ENCODE measurements at places on chromosomes 11 and 22.
A peak's percentile ranks its signal among the peaks of the same experiment; 100 is the strongest.

- no peak for DNase-seq
These were observed 75.0 kb downstream of the ZC3H12C start for GRCh38 chr11:110168033-110168803.

- no peak for DNase-seq
These were observed 51.6 kb upstream of the SYN3 start for GRCh38 chr22:33109514-33110430.

GRCh38 chr11:110319501-110319900 is 23.1 kb upstream of the RDX start:
- DNase-seq, result no peak

- peak; percentile 41 for DNase-seq
These were observed 1152.4 kb downstream of the LRRC4C start for GRCh38 chr11:40306938-40307548.

DNA sequence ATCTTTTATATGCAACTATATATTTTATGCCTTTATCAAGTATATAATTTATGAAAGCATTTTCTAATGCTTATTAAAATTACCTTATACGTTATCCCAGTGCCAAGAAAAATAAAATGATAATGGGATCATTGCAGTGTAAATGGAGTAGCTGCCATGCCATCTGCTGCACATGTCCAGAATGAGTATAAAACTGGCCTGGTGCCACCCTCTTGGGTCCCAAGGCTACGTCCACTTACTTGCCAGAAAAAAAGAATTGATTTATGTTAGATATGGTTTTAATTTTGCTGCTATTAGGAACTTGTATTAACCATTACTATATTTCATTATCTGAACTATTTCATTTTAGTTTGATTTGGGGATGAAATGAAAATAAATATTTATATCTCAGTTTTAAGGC is 1127.1 kb upstream of the CNTN5 start:
- no peak for DNase-seq

- no peak for DNase-seq
These were observed 6.9 kb upstream of the CNTF start for GRCh38 chr11:58615559-58615958.

DNA sequence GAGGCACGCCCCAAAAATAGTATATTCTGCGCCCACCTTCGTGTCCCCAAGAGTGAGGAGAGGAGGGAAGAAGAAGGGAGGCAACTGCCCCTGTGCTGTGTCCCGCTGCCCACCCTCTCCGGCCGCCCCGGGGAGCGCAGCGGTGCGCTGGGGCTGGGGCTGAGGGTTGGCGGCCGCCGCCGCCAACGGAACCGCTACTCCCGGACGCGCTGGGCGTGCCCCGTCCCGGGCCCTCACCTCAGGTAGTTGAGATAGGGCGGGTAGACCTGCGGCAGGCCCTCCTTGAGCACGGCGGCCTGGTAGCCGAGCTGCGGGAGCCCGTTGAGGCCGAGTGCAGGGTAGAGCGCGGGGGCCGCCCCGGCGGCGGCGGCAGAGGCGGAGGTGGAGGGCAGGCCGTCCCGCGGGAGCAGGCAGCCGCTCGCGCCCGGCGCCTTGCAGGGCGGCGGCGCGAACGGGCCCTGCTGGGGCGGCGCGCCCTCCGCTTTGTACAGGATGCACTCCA is 2.4 kb downstream of the PGR start:
- DNase-seq, result no peak

- no peak for DNase-seq
These were observed 1078.0 kb downstream of the BRD1 start for GRCh38 chr22:48749555-48750227.

DNA sequence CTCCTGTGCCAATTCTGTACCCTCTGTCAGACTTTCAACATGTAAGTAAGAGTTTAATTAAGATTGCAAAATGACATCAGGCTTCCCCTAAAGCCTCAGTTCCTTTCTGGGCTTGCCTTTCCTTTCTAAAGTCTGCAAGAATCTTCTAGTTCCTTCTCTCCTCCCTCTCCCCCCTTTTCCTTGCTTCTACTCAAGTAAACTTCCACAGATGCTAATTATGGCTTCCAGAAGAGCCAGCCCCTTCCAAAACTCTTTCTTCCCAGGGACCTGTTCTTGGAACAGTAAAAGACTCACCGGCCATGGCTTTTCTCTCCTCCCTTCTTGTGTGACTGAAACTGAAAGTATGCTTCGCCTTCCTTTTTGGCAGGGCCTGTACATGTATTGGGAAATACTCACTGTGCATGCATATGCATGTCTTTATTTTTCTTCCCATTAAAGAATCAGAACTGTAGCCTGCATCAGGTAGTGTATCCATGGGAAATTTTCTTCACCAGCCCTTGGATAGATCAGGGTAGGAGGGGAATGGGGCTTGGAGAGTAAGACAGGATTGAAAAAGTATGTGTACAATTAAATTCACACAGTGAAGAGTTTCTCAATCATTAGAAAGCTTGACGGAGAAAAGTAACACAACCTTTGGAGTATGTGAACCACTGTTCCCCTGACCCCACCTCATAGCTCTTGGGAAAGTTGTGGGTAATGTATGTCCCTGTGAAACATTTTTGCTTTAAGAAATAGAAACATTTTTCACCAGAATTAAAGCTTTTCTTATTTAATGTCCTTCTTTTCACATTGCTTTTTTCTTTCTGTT is at the start of gene CASP1:
CASP1 (minus strand) TSS at position 332 of the 808 bp plus-strand sequence; CDS start at position 301, 31 bp downstream.
- DNase-seq, result peak; percentile 4

GRCh38 chr11:42012271-42012670 is 552.8 kb upstream of the LRRC4C start:
- DNase-seq, result no peak

- DNase-seq, result peak; percentile 89
These were observed 36.6 kb downstream of the GAS2 start for GRCh38 chr11:22703040-22703439.

DNA sequence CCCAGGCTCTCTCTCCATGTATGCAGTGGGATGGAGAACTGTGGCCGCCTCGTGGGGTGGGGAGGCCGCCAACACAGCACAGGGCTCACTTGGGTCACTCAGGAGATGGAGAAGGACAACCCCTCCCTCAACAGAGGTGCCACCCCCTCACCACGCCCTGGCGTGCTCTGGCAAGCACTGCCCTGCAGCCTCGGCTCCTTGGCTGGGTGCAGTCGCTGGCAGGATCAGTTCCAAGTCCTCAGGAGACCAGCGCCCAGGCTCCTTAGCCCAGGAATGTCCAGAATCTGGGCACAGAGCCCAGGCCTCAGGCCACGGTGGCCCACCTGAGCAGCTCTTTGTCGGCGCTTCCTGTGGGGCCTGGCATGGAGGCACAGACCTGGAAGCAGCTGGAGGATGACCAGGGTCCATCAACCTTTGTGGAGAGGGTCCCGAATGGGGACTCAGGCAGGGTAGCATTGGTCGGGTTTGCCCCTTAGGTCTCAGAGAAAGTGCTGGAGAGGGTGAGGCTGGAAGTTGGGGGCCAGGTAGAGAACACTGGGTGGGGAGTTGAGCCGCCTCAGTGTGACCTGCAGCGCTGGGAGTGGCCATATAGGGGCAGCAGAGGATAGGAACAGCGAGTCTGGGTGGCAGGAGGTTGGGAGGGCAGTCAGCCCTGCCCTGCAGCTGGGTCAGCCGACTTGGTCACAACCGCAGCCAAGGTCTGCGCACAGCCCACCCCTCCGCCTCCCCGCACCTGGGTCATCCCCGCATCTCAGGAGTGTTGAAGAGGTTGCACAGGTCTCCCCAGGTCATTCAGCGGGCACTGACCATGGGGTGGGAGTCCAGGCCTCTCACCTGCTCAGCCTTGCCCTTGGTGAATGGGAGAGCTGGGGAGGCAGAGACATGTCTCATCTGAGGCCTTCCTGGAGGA is 8.2 kb downstream of the SUSD2 start:
- peak; percentile 46 for DNase-seq

- no peak for DNase-seq
These were observed 5.2 kb upstream of the RAB3IL1 start for GRCh38 chr11:61922539-61922938.

DNA sequence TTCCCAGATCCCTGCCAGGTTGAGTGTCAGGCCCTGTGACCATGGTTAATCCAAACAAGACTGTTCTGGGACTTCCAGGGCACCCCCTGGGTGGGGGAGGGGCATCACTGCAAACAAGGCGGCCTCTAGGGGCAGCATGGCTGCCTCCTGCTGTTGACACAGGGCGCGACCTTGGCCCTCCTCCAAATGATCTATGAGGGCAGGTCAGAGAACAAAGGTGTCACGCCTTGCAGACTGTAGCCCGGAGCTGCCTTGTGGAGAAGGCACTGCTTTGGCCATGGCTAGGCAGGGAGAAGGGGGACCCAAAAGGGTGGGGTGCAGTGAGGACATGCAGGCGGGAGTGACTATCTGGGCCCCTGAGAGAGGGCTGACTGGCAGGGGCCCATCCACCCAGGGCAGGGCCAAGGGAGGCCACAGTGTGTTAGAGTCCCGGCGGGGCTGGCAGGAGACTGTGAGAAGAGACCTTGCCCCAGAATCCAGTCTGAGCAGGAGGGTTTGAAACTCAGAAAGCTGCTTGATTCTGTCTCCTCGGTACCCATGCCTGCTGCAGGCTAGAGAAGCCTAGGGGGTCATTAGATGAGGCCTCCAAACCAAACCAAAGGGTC is 35.6 kb downstream of the KCNC1 start:
- DNase-seq, result peak; percentile 26

DNA sequence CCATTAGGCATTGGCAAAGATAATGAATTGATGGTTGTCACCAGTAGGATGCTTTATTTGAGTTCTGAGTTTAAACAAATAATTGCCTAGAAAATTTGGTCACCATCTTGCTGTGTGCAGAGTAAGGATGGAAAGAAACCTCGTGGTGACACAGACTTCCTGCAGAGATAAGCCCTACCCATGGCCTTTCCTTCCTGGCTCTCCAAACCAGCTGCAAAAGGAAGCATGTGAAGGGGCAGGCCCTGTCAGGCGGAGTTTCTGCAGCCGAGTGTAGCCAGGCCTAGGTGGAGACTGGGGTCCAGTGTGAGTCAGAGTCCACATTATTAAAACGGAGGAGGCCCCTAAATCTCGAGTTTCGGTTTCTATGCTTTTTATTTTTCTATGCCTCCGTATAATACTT is 83.1 kb upstream of the ADSL start:
- DNase-seq, result no peak

DNA sequence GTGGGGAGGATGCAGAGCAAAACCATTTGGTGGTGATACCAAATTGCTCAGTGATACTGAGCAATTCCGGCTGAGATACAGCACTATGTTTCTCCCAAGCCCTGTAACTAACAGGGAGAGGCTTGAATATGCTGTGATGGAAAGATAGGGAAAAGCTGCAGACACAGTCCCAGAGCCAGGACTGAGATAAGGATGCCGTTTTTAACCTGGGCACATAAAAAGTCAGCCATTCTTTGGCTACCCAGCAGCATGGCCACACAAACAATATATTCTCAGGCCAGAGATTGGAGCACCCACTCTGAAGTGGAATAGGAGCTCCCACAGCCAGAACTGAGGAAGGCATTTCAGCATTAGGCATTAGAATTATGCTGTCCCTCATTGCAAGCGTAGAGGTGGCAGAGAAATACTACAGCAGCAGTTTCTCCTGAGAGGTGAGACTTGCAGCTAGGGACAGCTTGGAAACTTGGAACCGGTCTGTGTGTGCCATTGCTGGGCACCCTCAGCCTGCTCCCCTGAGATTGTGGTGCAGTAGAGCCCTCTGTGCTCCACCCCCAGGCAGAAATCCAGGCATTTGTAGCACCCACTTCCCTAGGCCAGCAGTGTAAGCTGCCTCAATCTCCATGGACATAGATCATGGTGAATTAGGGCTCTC is 346.5 kb downstream of the TMEM135 start:
- DNase-seq, result no peak

DNA sequence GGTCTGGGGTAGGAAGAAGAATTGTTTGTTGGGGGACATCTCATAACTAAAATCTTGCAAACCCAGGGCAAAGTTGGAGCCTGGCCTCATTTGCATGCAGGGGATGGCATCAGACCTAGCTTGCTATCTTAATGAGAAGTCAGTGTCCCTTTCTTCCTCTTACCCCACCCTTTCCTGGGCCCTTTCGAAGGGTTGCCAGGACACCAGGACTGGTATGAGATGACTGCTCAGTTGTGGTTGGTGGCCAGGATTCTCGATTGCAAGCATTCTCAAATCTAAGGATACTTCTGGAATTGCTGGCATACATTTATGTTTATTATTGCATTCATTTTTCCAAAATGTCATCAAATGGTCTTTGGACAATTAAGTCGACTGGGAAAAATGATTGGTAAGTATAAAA is 131.0 kb downstream of the SLC1A2 start:
- DNase-seq, result no peak

DNA sequence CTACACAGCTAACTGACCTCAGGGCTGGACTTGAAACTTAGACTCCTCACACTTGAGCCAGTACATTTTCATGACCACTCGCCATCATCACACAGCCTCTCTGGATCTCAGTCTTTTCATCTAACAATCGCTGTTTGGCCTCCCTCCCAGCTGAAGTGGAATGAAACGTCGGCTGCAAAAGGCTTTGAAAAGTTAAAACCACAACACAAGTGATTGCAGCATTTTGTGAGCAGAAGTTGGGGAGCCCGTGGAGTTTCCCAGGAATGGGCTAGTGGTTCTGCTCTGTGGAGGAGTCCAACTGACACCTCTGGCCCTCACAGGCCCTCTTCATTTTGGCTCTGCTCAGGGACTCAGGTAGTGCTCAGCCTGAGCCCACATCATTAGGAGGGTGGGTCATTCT is 35.9 kb upstream of the TRIM29 start:
- DNase-seq, result no peak

GRCh38 chr22:48192920-48193319 is 1430.5 kb downstream of the TBC1D22A start:
- no peak for DNase-seq
